Transverse colon (tissue), 4 donors: ENCODE measurements at places on chromosomes 11 and 22.

GRCh38 chr11:47924184-47924691, 56.1 kb upstream of the PTPRJ start:
- no peaks in the 10 kb centered on the region for H3K36me3 ChIP-seq
- H3K4me1 ChIP-seq = no peaks in the 10 kb centered on the region
- no peak overlapping the region for H3K27ac ChIP-seq
- no peak overlapping the region for H3K4me3 ChIP-seq

GRCh38 chr11:131999084-131999483, 628.7 kb downstream of the NTM start:
- no peak for DNase-seq
- no peak overlapping the region for H3K27ac ChIP-seq
- no peaks in the 10 kb centered on the region for H3K36me3 ChIP-seq
- H3K27me3 ChIP-seq = peaks cover 4% of the 10 kb centered on the region
- no peak overlapping the region for H3K4me3 ChIP-seq

- peaks cover 5% of the 10 kb centered on the region for H3K4me1 ChIP-seq
- no peaks in the 10 kb centered on the region for H3K36me3 ChIP-seq
- no peak overlapping the region for H3K4me3 ChIP-seq
- DNase-seq = no peak
- H3K27ac ChIP-seq = no peak overlapping the region
Measured at GRCh38 chr11:95248666-95249467, 17.9 kb upstream of the SESN3 start.

- peak; percentile 95 for DNase-seq
- H3K36me3 ChIP-seq = no peaks in the 10 kb centered on the region
- H3K4me3 ChIP-seq = peak within 1 kb of the TSS; percentile 98
- H3K27me3 ChIP-seq = no peaks in the 10 kb centered on the region
- H3K27ac ChIP-seq = peak within 1 kb of the TSS; percentile 84
- H3K4me1 ChIP-seq = peaks cover 10% of the 10 kb centered on the region
Measured at GRCh38 chr11:63986156-63986931, at the start of gene OTUB1. TSS of gene OTUB1 (plus strand) at chr11:63986438. CDS start at chr11:63986457, 19 bp downstream.

- no peaks in the 10 kb centered on the region for H3K4me1 ChIP-seq
- no peak overlapping the region for H3K27ac ChIP-seq
- no peak overlapping the region for H3K4me3 ChIP-seq
- H3K27me3 ChIP-seq = no peaks in the 10 kb centered on the region
Measured at GRCh38 chr11:32080361-32080980, 10.4 kb upstream of the RCN1 start.

- no peak for DNase-seq
- H3K4me3 ChIP-seq = no peak overlapping the region
Measured at GRCh38 chr11:34619062-34619516, 1.8 kb upstream of the EHF start.

- DNase-seq = no peak
- no peaks in the 10 kb centered on the region for H3K36me3 ChIP-seq
- peaks cover 7% of the 10 kb centered on the region for H3K4me1 ChIP-seq
- no peak overlapping the region for H3K27ac ChIP-seq
- H3K27me3 ChIP-seq = no peaks in the 10 kb centered on the region
- no peak overlapping the region for H3K4me3 ChIP-seq
Measured at GRCh38 chr11:7585816-7586215, 72.0 kb downstream of the PPFIBP2 start.

DNA sequence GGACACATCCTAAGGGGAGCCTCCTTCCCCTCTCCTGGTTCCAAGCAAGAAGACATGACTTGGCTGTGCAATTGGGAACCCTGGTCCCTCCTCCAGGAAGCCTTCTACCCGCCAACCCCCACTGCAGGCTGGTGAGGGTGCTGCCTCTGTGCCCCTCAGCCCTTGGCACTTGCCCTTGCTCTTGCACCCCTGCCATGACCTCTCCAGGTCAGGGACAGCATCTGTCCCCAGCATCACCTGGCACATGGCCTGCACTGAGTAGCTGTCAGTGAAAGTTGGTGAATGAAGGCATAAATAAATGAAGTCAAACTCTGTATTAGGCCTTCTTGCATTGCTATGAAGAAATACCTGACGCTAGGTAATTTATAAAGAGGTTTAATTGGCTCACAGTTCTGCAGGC, 1.9 kb upstream of the GTSE1 start:
- no peak overlapping the region for H3K27ac ChIP-seq
- H3K27me3 ChIP-seq = no peaks in the 10 kb centered on the region
- H3K4me3 ChIP-seq = no peak overlapping the region
- peaks cover 16% of the 10 kb centered on the region for H3K4me1 ChIP-seq
- no peak for DNase-seq
- no peaks in the 10 kb centered on the region for H3K36me3 ChIP-seq

GRCh38 chr11:35891096-35891495, 52.8 kb upstream of the LDLRAD3 start:
- H3K27ac ChIP-seq = no peak overlapping the region
- H3K27me3 ChIP-seq = no peaks in the 10 kb centered on the region
- H3K4me1 ChIP-seq = no peaks in the 10 kb centered on the region
- no peak for DNase-seq

GRCh38 chr11:16935518-16936302, 78.5 kb downstream of the PLEKHA7 start:
- H3K4me1 ChIP-seq = no peaks in the 10 kb centered on the region
- no peak overlapping the region for H3K27ac ChIP-seq

DNA sequence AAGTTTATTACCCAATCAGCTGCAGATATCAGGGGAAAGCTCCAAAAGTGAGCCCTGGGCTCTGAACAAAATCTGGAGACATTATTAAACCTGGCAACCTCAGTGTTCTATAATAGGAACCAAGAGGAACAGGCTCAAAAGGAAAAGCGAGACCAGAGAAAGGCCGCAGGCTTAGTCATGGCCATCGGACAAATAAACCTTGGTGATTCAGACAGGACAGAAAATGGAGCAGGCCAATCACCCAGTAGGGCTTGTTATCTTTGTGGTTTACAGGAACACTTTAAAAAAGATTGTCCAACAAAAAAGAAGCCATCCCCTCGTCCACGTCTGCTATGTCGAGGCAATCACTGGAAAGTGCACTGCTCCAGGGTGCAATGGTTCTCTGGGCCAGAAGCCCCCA, 7.7 kb upstream of the PANX1 start:
- H3K36me3 ChIP-seq = no peaks in the 10 kb centered on the region
- H3K27me3 ChIP-seq = no peaks in the 10 kb centered on the region
- H3K4me1 ChIP-seq = no peaks in the 10 kb centered on the region
- no peak overlapping the region for H3K4me3 ChIP-seq
- no peak for DNase-seq
- H3K27ac ChIP-seq = no peak overlapping the region

DNA sequence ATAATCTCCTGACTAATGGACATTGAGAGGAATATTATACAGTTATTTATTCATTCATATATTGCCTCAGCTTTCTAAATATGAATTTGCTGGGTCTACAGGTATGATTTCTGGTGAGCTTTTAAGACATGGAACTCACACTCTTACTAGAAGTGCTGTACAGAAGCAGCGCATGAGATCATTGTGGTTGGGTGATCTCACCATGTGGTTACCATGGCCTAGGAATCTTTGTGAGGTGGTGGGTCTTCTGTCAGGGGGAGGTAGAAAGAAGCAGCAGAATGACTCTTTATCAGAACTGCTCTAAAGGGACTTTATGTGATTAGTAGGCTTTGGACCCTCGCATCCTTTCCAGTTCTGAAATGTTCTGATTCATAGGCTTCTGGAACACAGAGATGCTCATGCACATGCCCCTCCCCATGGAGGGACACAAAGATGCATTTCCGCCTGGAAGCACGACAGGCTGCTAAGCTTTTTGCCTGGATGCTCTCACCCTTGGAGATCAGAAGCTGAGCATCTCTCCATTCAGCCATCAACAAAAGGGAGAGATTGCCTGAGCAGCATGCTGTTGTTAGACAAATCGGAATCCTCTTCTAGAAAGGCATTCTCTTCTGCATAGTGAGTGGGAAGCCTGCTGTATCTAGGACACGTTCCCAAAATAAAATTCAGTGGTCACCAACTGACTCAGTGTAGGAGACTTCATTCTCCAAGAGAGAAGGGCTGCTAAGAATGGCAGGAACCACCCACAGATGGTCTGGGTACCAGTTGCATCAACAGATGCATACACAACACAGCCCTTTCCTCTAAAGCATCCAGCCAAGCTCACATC, 51.3 kb downstream of the KIRREL3 start:
- no peaks in the 10 kb centered on the region for H3K27me3 ChIP-seq
- no peak overlapping the region for H3K27ac ChIP-seq
- no peaks in the 10 kb centered on the region for H3K36me3 ChIP-seq
- DNase-seq = no peak

DNA sequence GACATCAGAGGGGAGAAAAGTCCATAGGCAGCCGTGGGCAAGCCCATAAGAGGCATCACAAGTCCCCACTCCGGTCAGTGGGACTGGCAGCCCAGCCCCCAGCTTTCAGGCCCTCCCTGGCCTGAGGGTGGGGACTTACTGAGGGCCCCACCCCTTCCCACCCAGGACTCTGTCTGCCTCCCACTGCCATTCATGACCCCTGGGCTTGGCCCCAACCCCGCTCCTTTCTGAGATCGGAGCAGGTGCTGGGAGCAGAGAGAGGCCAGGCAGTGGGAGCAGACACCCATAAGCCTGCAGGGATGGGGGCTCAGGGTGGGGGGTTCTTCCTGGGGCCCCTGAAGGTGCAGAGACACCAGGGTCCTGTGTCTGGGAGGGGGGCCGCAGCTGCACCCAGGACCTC, 5.1 kb downstream of the UPK2 start:
- H3K36me3 ChIP-seq = no peaks in the 10 kb centered on the region
- no peak overlapping the region for H3K4me3 ChIP-seq
- no peak overlapping the region for H3K27ac ChIP-seq
- peaks cover 3% of the 10 kb centered on the region for H3K27me3 ChIP-seq
- H3K4me1 ChIP-seq = peaks cover 3% of the 10 kb centered on the region

- DNase-seq = no peak
- no peak overlapping the region for H3K4me3 ChIP-seq
- no peaks in the 10 kb centered on the region for H3K27me3 ChIP-seq
- no peak overlapping the region for H3K27ac ChIP-seq
- no peaks in the 10 kb centered on the region for H3K36me3 ChIP-seq
Measured at GRCh38 chr22:42473484-42474193, 41.4 kb upstream of the NFAM1 start.

GRCh38 chr11:128707681-128708080, 13.8 kb downstream of the FLI1 start:
- no peak for DNase-seq
- no peak overlapping the region for H3K4me3 ChIP-seq
- no peak overlapping the region for H3K27ac ChIP-seq
- peaks cover 13% of the 10 kb centered on the region for H3K4me1 ChIP-seq

GRCh38 chr11:22337596-22338485, at the start of gene SLC17A6:
TSS of gene SLC17A6 (plus strand) at chr11:22338381. CDS start at chr11:22338534, 153 bp downstream.
- H3K4me1 ChIP-seq = no peaks in the 10 kb centered on the region
- H3K27me3 ChIP-seq = peaks cover 63% of the 10 kb centered on the region
- H3K4me3 ChIP-seq = no peak within 1 kb of the TSS
- no peak within 1 kb of the TSS for H3K27ac ChIP-seq
- DNase-seq = no peak

DNA sequence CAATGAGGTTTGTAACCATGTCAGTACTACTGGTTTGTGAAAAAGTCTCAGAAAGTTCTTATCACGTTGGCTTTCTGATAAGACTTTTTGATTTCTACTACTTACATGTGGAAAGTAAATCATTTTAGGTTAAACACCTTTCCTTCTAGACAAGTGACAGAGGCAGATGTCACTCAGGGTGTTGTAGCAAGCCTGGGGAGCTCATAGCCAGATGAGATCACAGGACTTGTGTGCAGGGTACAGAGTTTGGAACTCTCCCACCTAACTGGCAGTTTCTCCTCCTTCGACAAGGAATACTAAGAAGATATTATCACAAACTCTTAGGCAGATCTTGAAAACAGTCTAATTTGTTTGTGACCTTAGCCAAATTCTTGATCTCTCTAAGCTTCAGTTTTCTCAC, 49.4 kb upstream of the PICALM start:
- H3K4me3 ChIP-seq = no peak overlapping the region
- H3K4me1 ChIP-seq = no peaks in the 10 kb centered on the region
- H3K27me3 ChIP-seq = peaks cover 3% of the 10 kb centered on the region
- no peaks in the 10 kb centered on the region for H3K36me3 ChIP-seq
- peak overlapping the region; percentile 44 for H3K27ac ChIP-seq

DNA sequence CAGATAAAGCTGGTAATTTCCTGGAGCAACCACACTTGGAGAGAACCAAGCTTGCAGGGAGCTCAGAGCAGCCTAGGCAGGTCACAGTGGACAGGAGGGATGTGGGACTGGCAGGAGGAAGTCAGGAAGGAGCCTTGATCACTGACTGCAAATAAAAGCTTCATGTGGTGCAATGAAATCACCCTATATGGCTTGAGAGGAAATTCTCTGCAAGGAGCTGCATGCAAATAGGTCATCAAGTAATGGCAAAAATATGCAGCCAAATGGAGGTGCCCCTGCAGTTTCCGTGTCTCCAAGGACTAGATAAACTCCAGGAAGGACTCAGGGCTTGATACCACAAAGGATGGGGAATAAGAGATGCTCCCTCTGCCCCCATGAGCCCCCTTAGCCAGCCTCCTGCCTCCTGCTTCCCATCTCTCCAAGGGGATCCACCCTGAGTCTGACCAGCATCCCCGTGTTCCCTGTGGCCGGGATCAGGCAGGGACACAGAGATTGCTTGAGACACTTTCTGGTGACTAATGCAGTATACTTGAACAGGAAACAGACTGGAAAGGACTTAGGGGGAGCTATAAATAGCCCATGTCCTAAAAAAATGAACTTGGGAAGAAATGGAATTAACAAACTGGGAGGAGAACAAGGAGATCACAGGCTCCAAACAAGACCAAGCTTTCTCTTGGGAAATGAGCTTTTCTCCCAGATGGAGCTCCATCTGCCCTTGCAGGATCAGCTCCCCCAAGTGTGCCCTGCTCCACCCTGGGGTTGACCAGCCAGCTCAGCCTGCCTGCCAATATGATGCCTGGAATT, 23.9 kb upstream of the MICAL2 start:
- peak; percentile 64 for DNase-seq
- H3K27ac ChIP-seq = peak overlapping the region; percentile 92
- H3K36me3 ChIP-seq = no peaks in the 10 kb centered on the region
- H3K4me1 ChIP-seq = peaks cover 64% of the 10 kb centered on the region

GRCh38 chr11:118640332-118641154, 33.1 kb downstream of the PHLDB1 start:
- no peak for DNase-seq
- H3K4me1 ChIP-seq = peaks cover 9% of the 10 kb centered on the region
- no peaks in the 10 kb centered on the region for H3K27me3 ChIP-seq
- H3K36me3 ChIP-seq = peaks cover 4% of the 10 kb centered on the region
- H3K4me3 ChIP-seq = no peak overlapping the region

GRCh38 chr11:4577761-4578160, 3.8 kb upstream of the OR52I2 start:
- no peaks in the 10 kb centered on the region for H3K36me3 ChIP-seq
- DNase-seq = no peak
- no peak overlapping the region for H3K27ac ChIP-seq
- no peaks in the 10 kb centered on the region for H3K4me1 ChIP-seq
- H3K27me3 ChIP-seq = no peaks in the 10 kb centered on the region
- no peak overlapping the region for H3K4me3 ChIP-seq

DNA sequence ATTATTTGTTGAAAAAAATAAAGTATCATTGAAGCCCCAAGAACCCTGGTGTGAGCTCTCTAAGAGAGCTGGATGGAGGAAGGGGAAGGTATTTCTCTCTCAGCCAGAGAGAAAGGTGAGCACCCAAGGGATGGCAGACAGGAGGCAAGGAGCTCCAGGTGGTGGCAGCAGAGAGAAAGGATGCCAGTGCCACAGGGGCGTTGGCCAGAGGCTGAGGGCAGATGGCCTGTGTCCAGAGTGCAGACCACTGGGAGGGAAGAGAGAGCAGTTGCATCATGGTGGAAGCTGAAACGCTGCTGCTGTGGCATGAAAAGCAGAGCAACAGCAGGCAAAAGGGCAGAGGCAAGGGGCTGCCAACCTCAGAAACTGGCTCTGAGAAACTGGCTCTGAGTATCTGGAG, 8.5 kb downstream of the SPON1 start:
- peak; percentile 69 for DNase-seq
- H3K4me3 ChIP-seq = no peak overlapping the region
- H3K4me1 ChIP-seq = peaks cover 36% of the 10 kb centered on the region
- H3K27ac ChIP-seq = no peak overlapping the region
